Astrocyte (in vitro differentiated cells and primary cell): ENCODE measurements at places on chromosomes 13 and 19. TPM values are rescaled to one million over a fixed set of nuclear protein-coding genes. Genes with fewer than 3 reads are reported as not detected.

Gene UPK1A
- 0.18 TPM in 1 of 2 replicates, not detected in the other for total RNA-seq

DNA sequence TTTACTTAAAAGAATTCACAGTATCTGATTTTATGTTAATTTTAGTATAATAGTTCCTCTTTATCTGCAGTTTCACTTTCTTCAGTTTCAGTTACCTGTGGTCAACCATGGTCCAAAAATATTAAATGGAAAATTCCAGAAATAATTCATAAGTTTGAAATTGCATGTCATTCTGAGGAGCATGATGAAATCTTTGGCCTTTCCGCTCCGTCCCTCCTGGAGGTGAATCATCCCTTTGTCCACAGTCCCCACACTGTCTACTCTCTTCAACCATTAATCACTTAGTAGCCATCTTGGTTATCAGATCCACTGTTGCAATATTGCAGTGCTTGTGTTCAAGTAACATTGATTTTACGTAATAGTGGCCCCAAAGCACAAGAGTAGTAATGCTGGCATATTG is 26.9 kb downstream of the SLITRK6 start:
- no peaks in the 10 kb centered on the region for H3K36me3 ChIP-seq
- H3K27ac ChIP-seq, result no peak overlapping the region
- no peaks in the 10 kb centered on the region for H3K27me3 ChIP-seq
- H3K4me1 ChIP-seq, result no peaks in the 10 kb centered on the region
- DNase-seq, result peak; percentile 33

- H3K4me3 ChIP-seq, result no peak overlapping the region
- H3K4me1 ChIP-seq, result no peaks in the 10 kb centered on the region
- peak; percentile 23 for DNase-seq
- H3K36me3 ChIP-seq, result no peaks in the 10 kb centered on the region
- no peaks in the 10 kb centered on the region for H3K27me3 ChIP-seq
Measured at GRCh38 chr19:16886305-16886880, 2.4 kb upstream of the F2RL3 start.

Gene KLF12
- total RNA-seq, result 25.1 and 25.3 TPM in 2 replicates

DNA sequence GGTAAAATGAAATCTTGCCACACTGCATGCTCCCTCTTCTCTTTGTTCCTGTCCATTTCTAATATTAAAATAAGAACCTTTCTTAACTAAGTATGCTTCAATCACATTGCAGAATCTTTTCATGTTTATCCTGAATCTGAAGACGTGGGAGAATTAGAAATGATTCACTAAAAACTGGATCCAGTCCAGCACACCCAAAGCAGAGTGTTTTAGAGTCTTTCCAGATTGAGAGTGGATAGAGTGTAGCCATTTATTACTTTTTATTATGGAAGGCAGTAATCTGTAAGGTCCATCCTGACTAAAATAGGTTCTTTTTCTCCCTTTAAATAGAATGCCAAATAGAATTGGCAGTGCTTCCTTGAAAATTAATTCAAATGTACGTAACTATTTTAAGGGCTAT is 453.5 kb downstream of the TDRD3 start:
- no peaks in the 10 kb centered on the region for H3K4me1 ChIP-seq
- H3K4me3 ChIP-seq, result no peak overlapping the region

- no peak overlapping the region for H3K27ac ChIP-seq
- no peaks in the 10 kb centered on the region for H3K27me3 ChIP-seq
- no peaks in the 10 kb centered on the region for H3K36me3 ChIP-seq
- no peak for DNase-seq
- H3K4me1 ChIP-seq, result no peaks in the 10 kb centered on the region
Measured at GRCh38 chr13:33868343-33868994, 50.5 kb downstream of the RFC3 start.

DNA sequence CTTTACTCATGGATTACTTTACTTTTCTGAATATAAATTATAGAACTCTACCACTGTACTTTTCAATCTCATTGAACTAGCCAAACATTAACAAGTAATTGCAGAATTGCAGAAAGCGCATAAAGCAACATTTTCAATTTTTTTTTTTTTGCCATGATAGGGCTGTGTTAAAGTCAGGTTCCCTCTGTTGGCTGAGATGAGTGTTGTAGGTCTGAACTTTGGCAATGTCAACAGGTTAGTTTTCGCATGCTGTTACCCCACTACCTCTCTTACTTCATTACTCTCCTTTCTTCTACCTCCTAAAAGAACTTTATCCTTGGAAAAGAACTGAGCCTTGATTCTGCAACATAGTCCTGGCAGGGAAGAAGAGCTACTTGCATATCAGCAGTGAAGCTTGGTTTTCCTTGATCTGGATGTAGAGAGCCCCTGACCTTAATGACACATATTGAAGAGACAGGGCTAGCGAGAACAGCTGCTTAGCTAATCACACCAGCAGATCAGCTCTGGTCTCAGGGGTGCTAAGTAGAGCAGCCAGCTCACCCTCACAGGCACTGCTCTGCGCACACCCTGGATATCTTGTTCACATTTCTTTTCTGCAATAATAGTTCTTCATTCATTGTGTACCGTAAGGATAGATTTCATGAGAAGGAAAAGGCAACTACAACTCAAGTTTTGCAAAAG is 119.5 kb downstream of the FLT1 start:
- no peak for DNase-seq
- no peak overlapping the region for H3K27ac ChIP-seq
- H3K27me3 ChIP-seq, result no peaks in the 10 kb centered on the region
- no peak overlapping the region for H3K4me3 ChIP-seq
- no peaks in the 10 kb centered on the region for H3K36me3 ChIP-seq

GRCh38 chr13:85657942-85658341 is 141.3 kb downstream of the SLITRK6 start:
- DNase-seq, result no peak
- no peak overlapping the region for H3K4me3 ChIP-seq
- H3K27ac ChIP-seq, result no peak overlapping the region
- no peaks in the 10 kb centered on the region for H3K4me1 ChIP-seq
- no peaks in the 10 kb centered on the region for H3K27me3 ChIP-seq

GRCh38 chr19:4064496-4065260 is 2.0 kb downstream of the ZBTB7A start:
- H3K27me3 ChIP-seq, result no peaks in the 10 kb centered on the region
- H3K4me1 ChIP-seq, result peaks cover 27% of the 10 kb centered on the region
- peak overlapping the region; percentile 70 for H3K4me3 ChIP-seq
- H3K27ac ChIP-seq, result peak overlapping the region; percentile 75

DNA sequence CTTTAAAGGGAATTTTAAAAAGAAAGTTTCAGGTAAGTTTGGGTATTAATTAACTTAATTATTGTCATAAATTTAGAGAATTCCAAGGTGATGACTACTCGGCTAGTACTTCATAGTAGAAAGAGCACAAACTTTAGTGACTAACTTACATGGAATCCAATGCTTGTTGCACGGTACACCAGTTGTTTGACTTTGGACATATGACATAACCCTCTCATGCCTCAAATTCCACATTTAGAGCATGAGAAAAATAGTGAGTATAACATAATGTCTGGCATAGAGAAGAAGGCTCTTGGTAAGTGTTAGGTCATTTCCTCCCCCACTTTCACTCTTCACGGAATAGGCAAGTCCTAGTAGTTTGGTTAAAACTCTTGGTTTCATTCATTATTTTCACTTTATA is 1249.4 kb upstream of the SLC10A2 start:
- no peak overlapping the region for H3K4me3 ChIP-seq
- peak; percentile 98 for DNase-seq
- H3K36me3 ChIP-seq, result no peaks in the 10 kb centered on the region
- H3K27ac ChIP-seq, result peak overlapping the region; percentile 81
- no peaks in the 10 kb centered on the region for H3K27me3 ChIP-seq

Gene OLFM4
- total RNA-seq, result not detected in 2 replicates

- H3K27ac ChIP-seq, result peak overlapping the region; percentile 75
- DNase-seq, result no peak
- H3K36me3 ChIP-seq, result peaks cover 6% of the 10 kb centered on the region
- H3K4me1 ChIP-seq, result peaks cover 15% of the 10 kb centered on the region
Measured at GRCh38 chr19:51573331-51573730, 2.2 kb downstream of the ZNF175 start.

Gene ZNF146
- total RNA-seq, result 80.7 and 82.7 TPM in 2 replicates

DNA sequence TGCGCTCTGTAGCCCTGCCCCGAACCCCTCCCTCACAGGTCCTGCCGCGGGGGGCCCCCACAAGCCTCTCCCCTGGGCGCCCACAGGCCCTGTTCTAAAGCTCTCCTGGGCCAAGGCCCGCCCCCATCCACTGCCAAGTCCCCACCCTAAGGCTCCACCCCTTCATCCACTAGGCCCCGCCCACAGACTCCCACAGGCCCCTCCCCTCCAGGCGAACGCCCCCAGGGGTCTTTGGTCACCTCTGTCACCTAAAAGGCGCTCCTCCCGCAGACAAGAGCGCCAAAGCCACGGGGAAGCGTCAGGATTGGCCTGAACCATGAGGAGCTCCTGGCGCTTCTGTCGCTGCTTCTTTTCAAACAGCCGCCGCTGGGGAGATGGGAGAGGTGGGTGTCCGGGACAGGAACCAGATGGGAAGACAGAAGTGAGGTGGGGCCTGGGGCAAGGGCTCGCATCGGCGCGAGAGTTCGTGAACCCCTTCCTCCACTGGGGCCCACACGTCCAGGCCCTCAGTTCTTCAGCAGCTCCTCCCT is 2.3 kb downstream of the TULP2 start:
- H3K4me1 ChIP-seq, result peaks cover 6% of the 10 kb centered on the region
- H3K4me3 ChIP-seq, result no peak overlapping the region
- DNase-seq, result no peak

Gene GFY
- not detected in 2 replicates for total RNA-seq

Gene NTN5
- 0.11 and 0.41 TPM in 2 replicates for total RNA-seq

- H3K4me3 ChIP-seq, result no peak overlapping the region
- DNase-seq, result no peak
- H3K27me3 ChIP-seq, result no peaks in the 10 kb centered on the region
- no peaks in the 10 kb centered on the region for H3K36me3 ChIP-seq
Measured at GRCh38 chr13:49498206-49498605, 2.5 kb downstream of the PHF11 start.

DNA sequence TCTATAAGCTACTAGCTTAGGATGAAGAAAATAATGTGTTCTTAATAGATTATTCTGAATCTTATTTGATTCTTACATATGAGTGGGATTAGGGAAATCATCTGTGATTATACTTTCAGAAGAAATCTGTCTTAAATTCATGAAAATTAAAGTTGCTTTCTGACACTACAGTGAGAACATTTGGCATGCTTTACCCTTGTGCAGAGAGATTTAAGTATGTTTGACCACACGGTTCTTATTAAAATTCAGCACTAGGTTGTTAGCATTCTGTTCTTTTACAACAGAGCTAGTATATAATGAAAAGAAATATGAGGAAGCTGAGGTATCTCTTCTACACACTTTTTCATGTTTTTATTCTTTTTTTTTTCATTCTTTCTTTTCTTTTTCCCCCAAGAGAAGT is 2723.9 kb downstream of the PCDH9 start:
- no peaks in the 10 kb centered on the region for H3K36me3 ChIP-seq
- H3K27me3 ChIP-seq, result no peaks in the 10 kb centered on the region
- H3K4me1 ChIP-seq, result no peaks in the 10 kb centered on the region
- no peak overlapping the region for H3K27ac ChIP-seq
- no peak for DNase-seq

DNA sequence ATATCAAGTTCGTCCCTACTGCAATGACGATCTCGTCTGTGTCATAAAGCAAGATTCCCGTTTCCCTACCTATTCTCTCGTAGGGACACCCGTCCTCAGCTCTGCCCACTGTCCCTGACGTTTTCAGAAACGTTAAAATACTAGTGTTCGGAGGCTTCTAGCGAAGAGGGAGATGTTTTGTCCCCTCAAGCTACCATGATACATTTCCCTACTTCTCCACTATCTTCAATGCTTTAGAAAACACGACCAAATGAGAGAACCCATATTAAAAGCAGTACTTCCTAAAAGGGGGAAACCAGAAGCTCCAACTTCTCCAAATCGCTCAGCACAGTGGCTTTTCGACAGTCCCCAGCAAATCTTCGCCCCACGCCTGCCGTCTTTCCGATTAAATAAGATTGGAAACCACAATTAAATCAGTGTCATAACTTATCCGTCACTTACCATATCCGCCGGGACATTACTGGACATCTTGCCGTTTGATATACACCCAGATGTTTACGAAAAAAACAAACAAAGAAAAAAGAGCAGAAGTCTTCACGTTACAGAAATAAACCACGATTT is 1.3 kb downstream of the UBL3 start:
- peaks cover 16% of the 10 kb centered on the region for H3K4me1 ChIP-seq
- peak; percentile 32 for DNase-seq
- peak overlapping the region; percentile 92 for H3K27ac ChIP-seq
- peak overlapping the region; percentile 97 for H3K4me3 ChIP-seq
- H3K36me3 ChIP-seq, result no peaks in the 10 kb centered on the region
- no peaks in the 10 kb centered on the region for H3K27me3 ChIP-seq

Gene DCLK1
- 3.2 and 4.9 TPM in 2 replicates for total RNA-seq

Gene ZNF541
- not detected in 2 replicates for total RNA-seq

Gene ZNF835
- not detected in 2 replicates for total RNA-seq

GRCh38 chr13:100203696-100204367 is 114.9 kb downstream of the PCCA start:
- no peaks in the 10 kb centered on the region for H3K27me3 ChIP-seq
- no peaks in the 10 kb centered on the region for H3K36me3 ChIP-seq
- no peak overlapping the region for H3K4me3 ChIP-seq
- H3K4me1 ChIP-seq, result peaks cover 17% of the 10 kb centered on the region

DNA sequence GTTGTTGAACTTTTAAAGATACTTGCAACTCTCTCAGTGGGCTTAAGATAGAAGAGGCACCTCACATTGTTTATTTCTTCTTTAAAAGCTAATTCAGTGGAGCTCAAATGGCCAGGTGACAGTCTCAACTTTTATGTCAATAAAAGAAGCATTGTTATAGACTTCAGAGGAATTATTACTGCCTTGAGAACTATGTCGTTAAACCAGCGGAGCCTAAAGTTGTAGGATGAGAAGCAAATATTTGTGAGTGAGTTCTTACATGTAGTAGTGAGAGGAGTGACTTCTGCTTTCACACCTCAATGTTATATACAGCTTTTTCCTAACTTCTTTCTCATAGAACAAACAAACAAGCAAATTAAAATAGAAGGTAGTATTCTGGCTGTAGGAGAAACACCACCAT is 31.2 kb upstream of the DGKH start:
- H3K27ac ChIP-seq, result no peak overlapping the region
- H3K36me3 ChIP-seq, result no peaks in the 10 kb centered on the region
- H3K4me1 ChIP-seq, result no peaks in the 10 kb centered on the region
- no peak overlapping the region for H3K4me3 ChIP-seq
- H3K27me3 ChIP-seq, result no peaks in the 10 kb centered on the region

Gene CYP2A6
- not detected in 2 replicates for total RNA-seq

DNA sequence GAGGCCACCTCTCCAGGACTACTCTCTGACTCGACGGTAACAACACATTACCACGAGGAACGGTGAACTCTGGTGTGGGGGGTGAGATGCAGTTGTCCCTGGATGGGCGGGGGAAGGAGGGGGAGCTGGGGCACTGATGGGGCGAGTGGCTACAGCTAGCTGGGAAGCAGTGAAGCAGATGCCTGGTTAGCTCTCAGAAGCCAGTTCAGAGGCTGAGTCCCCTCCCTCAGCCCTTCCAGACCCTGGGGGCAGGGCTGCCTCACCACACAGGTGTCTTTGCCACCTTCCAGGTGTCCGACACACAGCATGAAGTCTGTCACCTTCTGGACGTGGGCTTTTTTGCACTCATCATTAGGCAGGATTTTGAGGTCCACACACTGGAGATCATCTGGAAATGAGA is 4.0 kb downstream of the KLK1 start:
- H3K4me1 ChIP-seq, result no peaks in the 10 kb centered on the region
- no peak for DNase-seq
- no peak overlapping the region for H3K27ac ChIP-seq
- H3K27me3 ChIP-seq, result peaks cover 5% of the 10 kb centered on the region
- no peak overlapping the region for H3K4me3 ChIP-seq

Gene EFNA2
- total RNA-seq, result 7.0 and 8.4 TPM in 2 replicates

Gene SIGLECL1
- not detected in 2 replicates for total RNA-seq

GRCh38 chr13:90362707-90363106 is 984.8 kb upstream of the MIR17HG start:
- H3K27ac ChIP-seq, result no peak overlapping the region
- DNase-seq, result no peak
- no peaks in the 10 kb centered on the region for H3K4me1 ChIP-seq
- no peak overlapping the region for H3K4me3 ChIP-seq

Gene TM9SF2
- 118 and 132 TPM in 2 replicates for total RNA-seq
